ENCODE measurements at places on chromosomes 12 and 14. TPM values are rescaled to one million over a fixed set of nuclear protein-coding genes. Genes with fewer than 3 reads are reported as not detected.

DNA sequence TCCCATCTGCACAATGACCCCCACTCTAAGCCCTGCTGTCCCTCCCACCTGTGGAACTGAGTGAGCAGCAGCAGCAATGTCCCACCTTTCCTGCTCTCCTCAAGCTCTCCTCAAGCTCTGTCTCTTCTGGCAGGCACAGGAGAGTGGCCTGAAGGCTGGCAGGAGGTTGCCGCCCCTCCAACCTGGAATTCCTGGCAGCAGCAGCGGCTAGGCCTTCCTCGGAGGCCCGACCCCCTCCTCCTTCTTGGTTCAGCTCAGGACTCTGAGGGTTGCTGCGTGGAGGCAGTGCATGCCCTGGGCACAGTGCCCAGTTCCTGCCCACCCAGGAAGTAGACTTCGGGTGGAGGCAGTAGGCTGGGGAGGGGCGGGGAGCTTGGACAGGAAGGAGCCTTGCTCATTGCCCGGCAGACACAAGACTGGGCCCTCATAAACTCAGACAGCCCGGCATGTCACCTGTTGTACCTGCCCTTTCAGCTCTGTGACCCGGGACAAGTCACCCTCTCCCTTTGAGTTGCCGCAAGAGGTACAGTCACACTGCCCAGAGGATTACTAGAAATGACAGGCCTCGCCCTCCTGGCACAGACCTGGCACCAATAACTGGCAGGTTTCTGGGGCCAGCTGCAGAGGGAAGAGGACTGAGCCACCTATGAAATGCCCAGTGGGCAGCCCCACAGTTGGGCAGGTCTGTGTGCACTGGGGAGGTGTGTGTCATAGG lies 2.1 kb upstream of the SERPINA1 start:
- no peak for DNase-seq

DNA sequence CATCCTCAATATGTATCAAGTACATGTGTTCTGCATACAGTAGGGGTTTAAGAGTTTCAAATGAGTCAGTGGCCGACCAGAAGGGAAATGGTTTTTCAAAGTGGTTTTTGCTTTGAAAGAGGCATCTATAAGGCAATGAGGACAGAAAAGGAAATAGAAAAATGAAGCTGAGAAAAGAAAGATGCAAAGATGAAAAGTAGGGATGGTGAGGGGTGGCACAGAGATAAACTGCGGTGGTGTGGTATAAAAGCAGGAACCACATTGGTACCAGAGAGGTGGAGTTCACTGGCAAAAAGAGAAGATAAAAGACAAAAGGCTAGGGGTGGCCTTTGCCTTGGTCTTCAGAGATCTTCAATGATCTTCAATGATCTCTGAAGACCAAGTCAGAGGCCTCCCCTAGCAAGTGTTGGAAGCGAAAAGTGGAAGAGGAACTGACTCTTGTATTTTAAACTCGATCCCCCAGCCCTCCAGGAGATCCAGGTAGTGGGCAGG lies 144.0 kb upstream of the KRR1 start:
- DNase-seq: no peak

DNA sequence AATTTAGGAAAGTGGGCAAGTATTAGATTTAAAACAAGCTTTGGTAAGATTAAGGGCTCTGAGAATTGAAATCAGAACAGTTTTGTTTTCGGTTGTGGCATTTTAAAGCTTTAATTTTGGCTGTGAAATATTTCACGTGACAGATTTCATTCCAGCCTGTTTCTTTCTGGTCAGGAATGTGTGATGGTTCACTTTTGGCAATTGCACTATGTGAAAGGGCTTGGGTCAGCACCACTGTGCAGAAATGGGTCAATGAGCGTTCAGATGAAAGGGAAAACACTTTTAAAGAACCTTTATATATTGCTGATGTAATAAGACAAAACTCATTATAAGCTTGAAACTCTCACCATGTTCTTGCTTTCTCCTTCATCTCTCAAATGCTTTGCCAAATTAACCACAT lies 17.1 kb downstream of the NUBPL start:
- DNase-seq: no peak

DNA sequence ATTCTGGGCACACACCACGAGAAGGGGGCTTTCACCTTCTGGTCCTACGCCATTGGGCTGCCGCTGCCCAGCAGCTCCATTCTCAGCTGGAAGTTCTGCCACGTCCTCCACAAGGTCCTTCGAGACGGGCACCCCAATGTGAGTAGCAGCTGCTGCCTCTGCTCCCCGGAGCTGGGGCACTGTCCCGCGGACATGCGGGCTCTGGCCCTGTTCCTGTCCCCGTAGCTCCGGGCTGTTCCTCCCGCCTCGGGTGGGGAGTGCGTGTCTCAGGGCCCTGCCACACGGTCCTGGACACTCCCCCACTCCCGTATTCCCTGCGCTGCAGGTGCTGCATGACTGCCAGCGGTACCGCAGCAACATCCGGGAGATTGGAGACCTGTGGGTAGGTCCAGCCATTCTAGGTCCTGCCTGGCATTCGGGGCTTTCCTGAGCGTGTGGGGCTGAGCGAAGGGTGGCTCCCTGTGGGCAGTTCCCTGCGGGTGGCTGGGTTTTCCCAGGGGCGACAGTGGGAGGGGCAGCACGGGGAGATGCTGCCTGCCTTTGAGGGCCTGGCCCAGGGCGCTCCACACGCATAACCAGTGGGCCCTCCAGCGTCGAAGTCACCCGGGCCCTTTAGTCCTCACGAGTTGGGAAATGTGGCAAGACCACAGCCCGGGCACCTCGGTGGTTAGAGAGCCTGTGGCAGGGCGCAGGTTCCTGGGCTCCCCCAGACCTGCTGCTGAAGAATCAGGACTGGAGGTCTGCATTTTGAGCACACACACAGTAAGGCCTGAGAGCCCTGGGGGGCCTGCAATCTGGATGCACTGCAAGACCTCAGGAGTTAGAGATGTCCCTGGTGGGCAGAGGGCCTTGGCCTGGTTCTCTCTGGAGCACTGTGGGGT lies 13.5 kb downstream of the HIP1R start:
- DNase-seq: no peak

DNA sequence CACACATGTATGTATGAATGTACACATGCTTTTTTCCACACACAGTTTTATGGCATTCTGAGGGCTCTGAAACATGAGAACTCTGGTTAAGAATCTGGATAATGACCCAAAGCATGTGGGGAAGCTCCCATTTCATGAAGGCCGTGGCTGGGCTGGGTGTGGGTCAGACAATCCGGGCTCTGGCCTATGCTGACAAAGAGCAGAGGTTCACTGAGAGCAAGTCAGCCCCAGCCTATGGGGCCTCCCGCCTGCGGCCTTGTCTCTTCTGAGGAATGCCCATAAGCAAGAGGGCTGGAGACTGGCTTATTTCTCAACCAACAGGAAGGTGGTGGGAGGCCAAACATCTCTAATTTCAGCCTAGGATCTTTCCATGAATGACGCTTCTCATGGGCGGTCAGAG lies 8.5 kb downstream of the MYH6 start:
- no peak for DNase-seq

- no peak for DNase-seq
Measured at GRCh38 chr14:64110802-64111201, 183.4 kb downstream of the ESR2 start.

- no peak for DNase-seq
Measured at GRCh38 chr12:118187751-118188435, 52.0 kb downstream of the PEBP1 start.

Gene CCDC38
- not detected for total RNA-seq

DNA sequence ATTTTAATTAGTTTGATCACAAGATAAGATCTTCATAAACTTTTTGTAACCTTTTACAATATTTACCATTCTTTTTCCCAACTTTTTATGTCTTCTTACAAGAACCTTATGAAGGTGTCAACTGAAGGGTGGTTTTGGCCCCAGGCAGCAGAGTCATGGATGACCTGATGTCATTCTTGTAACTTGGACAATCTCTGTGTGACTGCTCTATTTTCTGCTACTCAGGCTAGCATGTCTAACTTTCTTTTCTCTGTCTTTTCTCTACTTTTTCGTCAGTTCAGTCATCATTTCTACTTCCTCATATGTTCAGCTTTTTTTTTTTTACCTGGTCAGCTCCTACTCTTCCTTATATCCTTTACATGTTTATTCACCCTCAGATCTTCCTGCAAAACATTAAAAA lies 150.7 kb upstream of the PTPRQ start:
- DNase-seq: no peak

GRCh38 chr14:42190744-42191143 lies 584.1 kb downstream of the LRFN5 start:
- DNase-seq: no peak

DNA sequence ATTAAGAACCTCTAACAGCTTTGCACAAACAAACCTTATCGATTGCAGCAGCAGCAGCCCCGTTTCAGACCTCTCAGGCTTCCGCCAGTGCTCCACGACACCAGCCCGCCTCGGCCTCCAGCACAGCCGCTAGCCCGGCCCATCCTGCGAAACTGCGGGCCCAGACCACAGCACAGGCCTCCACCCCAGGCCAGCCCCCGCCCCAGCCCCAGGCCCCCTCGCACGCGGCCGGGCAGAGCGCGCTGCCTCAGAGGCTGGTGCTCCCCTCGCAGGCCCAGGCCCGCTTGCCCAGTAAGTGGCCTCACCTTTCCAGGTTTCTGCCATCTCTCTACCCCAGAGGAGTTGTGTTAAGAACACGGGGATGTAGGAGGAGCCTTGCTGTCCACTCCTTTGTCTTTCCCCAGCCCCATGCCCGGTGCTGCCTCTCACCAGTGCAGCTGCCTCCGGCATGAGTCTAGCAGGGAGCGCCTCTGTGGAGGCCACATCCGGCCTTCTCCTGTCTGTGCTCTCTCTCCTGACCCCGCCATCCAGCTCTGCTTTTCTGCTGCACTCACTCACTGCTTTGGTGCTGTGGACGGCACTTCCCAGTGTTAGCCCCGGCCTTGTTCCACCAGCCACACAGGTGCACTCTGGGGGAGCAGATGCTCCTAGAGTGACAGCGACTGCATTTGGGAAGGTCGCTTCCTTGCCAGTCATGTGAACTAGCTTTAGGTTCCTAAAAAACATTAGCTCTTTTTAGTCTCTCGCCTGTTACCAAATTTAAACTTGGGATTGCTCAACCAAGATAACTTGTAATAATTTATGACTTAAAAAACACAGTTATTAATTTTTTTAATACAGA lies 71.5 kb downstream of the EP400 start:
- no peak for DNase-seq

DNA sequence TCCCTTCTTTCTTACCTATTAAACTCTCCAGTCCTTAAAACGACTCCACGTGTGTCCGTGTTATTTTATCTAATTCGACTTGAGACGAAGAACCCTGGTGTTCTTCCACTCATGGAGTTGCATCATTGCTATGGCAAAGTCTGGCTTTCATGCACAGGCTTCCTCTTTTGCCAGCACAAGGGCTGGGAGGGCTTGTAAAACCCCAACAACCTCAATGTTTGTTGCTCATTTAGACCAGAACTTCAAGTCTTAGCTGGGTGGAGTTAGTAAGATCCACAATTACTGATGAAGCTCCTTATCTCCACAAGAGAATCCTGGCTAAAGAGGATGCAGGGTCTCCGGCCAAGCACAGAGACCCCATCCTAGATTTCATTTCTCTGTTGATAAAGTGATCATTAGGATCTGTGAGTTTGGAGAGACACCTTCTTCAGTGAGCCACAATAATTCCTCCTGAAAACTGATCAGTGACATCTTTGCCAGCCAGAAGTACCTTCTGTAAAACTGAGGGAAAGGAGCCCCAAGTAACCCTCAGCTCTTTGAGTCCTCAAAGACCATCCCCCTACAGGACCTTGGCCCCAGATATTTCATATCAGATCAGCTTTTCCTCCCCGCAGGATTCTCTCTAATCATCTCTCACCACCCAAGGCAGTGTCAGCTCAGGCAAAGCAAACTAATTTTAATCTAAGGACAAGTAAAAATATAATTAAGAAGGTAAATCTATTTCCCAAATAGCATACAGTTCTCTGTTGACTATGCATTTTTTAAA lies 514.6 kb downstream of the FUT8 start:
- DNase-seq: no peak

- DNase-seq: no peak
Measured at GRCh38 chr14:95686935-95687334, 709 bp downstream of the TCL1B start.

Gene SLC17A8
- total RNA-seq: not detected

DNA sequence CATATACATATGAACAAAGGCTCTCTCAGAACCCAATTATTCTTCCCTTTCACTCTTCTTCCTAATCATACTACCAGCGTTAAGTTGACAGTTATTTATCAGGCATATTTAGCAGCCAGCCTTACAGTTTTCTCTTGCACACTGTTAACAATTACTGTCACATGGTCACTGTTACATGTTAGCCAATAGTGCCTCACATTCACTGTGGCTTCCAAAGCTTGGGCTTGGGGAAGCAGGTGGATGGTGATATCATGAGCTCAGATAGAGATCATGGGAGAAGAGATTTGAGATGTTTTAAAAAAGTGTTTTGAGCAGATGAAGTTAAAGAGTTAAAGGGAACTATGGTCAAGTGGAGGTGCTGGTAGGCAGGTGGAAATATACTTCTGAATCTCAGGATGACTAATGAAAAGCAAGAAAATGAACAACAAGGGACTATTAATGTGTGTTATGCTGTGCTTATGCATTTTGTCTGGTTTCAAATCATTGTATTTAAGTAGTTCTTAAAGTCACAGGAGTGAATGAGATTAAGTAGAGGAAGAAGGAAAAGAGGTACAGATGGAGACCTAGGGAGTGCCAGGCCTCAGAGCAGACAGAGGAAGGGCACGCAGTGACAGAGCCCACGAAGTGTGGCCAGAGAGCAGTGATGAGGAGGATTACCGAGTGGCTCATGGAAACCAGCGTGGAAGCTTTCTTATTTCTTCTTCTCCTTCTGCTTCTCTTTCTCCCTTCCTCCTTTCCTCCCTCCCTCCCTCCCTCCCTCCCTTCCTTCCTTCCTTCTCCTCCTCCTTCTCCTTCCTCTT lies 39.6 kb downstream of the BICD1 start:
- no peak for DNase-seq

DNA sequence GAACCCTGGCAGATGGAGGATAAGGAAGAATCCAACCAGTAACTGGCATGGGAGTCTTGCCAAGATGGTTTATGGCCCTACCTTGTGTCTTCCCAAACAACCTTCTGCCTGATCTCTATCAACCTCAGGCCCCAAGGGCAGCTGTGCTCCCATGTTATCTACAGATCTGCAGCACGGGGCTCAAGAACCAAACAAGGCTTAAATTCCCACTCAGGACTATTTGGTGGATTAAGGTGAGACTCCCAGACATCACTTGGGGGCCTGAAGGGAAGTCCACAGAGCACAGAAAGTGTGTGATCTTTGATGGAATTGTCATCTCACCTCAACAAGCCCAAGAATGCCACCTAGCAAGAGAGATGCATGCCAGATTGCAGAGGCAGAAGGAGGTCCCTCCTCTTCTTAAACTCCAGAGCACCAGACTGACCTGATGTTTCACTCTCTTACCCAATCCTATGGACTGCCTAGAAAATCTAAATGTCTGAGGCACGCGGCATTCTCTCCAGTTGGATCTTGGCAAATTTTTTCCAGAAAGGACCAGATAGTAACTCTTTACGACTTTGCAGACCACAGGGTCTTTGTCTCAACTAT lies 759.5 kb upstream of the TBX3 start:
- no peak for DNase-seq

DNA sequence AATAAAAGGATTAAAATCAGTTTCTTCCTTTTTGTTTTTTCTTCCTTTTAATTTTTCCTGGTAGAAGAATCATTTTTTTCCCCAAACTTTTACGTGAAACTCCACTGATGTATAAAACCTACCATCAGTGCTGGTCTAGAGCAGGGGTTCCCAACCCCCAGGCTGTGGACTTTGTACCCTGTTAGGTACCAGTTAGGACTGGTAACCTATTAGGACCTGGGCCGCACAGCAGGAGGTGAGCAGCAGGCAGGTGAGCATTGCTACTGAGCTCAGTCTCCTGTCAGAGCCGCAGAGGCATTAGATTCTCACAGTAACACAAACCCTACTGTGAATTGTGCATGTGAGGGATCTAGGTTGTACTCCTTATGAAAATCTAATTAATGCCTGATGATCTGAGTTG lies 10.1 kb downstream of the SMCO2 start:
- DNase-seq: no peak
